ENCODE measurements at places on chromosomes 13 and 19.

GRCh38 chr19:19542507-19542906, 4.4 kb downstream of the CILP2 start:
- DNase-seq = no peak

GRCh38 chr19:37948362-37948761, 41.4 kb downstream of the SIPA1L3 start:
- DNase-seq = no peak

DNA sequence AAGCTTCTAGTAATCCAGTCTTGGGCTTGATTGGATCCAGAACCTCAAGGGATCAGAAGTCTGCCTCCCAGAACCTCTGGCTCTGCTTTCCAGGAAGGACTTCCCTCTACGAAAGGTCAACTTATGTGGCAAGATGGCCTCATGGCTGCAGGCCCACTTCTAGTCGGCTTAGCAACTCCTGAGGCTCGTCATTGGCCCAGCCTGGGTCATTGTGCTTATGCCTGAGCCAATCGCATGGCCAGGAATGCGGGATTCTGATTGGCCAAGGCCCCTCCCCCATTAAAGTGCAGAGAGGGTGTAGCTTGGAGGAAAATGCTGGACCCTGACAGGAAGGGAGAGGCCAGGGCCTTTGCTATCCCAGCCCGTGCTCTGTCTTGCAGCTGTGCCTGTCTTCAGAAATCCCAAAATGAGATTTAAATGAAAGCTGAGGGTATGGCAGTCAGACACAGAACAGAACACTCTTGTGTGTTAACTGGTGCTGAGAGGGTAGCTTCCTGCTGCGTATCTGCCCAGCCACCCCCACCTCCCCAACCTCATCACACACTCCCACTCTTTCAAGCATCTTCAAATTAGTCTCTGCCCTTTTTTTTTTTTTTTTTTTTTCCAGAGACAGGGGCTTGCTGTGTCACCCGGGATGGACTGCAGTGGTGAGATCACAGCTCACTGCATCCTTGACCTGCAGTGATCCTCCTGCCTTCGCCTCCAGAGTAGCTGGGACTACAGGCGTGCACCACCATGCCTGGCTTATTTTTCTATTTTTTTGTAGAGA, 5.5 kb upstream of the CCNE1 start:
- DNase-seq = no peak

DNA sequence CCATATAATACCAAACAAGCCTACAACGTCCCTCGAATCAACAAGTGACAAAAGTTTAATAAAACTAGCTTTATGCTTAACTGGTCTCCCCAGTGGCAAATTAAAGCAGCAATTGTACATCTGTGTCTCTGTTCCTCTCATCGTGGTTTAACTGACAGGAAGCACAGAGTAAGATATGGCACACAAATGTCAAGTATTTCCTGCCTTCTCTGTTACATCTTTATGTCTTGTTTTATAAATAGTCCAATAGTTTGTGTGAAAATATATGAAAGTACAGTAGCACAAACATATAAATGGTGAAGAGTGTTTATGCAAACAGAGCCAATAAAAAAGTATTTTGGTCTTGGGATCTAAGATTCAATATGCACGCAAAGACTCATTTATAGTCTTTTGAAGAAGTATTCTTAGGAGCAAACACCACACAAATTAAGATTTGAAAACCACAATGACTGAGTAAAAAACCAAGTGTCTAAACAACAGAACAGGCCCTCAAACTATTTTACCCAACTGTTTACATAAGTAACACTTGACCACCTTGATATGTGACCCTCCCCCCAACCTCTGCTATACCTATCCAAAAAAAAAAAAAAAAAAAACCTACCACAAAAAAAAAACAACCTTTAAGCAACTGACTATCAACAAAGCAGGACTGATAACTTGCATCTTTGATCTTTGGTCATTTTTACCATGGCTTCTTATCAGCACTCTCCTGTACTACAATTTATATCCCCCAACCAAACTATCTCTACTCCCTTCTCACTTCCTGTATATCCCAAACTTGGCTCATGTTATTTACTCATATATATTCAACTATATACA, 14.0 kb downstream of the ELF1 start:
- no peak for DNase-seq

GRCh38 chr13:98941126-98941525, 36.7 kb downstream of the DOCK9 start:
- no peak for DNase-seq

GRCh38 chr13:104296286-104296685, 1230.1 kb upstream of the SLC10A2 start:
- DNase-seq = no peak

- DNase-seq = no peak
Measured at GRCh38 chr19:1455336-1456120, 5.6 kb downstream of the APC2 start.

- DNase-seq = no peak
Measured at GRCh38 chr13:72737033-72737432, 9.3 kb downstream of the BORA start.

GRCh38 chr13:112804374-112804773, 114.5 kb downstream of the ATP11A start:
- DNase-seq = no peak

DNA sequence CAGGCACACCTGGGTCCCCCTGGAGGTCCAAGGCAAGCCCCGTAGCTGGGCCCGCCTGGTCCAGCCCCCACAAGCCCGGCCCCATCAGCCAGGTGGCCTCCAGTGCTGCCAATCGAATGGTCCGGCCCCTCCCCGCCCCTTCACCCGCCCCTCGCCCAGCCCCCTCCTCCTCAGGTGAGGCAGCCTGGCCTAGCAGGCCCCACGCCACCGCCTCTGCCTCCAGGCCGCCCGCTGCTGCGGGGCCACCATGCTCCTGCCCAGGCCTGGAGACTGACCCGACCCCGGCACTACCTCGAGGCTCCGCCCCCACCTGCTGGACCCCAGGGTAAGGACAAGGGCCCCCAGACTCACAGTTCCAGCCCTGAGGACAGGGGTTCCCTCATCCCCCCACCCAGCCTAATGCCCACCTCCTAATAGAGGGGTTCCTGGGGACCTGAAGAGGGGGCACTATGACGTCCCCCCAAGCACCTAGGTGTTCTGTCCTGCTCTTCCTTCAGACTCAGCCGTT, at the start of gene HPN:
HPN (plus strand) TSS at position 174 of the 508 bp plus-strand sequence. CDS start 786 bp downstream, outside the sequence.
- DNase-seq = no peak
